ENCODE measurements at places on chromosomes 11 and 22.

GRCh38 chr22:33391298-33391697 is 333.1 kb upstream of the SYN3 start:
- no peak for DNase-seq

- DNase-seq: no peak
Observed at GRCh38 chr11:69488543-69488940, 7.1 kb downstream of the LINC01488 start.

DNA sequence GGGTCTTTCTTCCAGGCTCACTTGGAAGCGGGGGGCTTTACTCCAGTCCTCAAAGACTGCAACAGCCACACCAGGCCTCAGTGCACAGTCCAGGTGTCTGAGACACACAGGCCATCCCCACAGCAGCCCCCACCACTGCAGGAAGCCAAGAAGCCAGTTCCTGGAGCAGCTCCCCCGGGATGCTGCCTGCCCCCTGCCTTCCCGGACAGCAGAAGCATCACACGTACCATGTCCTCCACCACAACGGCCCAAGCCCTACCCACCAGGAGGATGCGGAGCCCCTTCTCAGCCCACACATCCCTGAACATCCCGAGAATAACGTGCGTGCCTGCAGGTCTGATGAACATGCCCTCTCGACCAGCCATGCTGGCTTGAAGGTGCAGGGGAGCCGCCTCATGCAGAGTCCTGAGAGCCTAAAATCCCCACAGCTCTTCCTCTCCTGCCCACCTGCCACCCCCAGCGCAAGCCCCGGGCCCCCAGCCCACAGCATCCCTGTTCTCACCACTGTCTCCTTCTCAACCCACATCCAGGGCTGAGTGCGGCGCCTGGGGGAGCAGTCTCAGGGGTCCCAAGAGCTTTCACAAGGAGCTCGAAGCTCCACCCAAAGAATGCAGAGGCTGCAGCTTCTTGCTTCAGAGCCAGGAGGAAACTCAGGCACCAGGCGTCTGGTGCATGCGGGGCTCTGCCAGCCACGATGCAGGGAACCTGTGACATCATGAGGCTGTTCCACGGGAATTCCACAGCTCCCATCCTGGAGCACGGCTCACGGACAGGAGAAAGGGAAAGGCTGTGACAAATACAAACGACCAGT is 209.6 kb downstream of the BRD1 start:
- no peak for DNase-seq

- DNase-seq: no peak
Observed at GRCh38 chr22:24435861-24436371, 8.5 kb downstream of the ADORA2A start.

GRCh38 chr22:41846268-41846987 is 13.5 kb downstream of the SREBF2 start:
- no peak for DNase-seq
